Activated B cell treated with CpG ODN at 0.5 μM for 24 hours (primary cell): ENCODE measurements at places on chromosomes 4 and X.

- DNase-seq = no peak
Observed at GRCh38 chrX:121254336-121254735, 206.9 kb downstream of the GLUD2 start.

DNA sequence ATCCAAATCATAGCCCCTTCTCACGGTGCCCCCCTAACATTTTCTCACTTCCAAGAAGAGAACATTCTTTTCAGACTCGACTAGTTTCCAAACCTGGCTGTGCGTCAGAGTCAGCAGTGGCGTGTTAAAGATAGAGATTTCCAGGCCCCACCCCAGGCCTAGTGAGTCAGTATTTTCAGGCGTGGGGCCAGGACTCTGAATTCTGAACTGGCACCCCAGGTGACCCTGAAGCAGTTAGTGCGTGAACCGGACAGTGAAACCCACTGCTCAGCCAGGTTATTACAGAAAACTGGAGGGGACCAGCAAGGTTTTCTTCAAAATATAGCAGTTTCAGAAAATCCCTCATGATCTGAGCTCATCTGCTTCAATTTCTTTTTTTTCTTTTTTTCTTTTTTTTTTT, 35.0 kb upstream of the BCOR start:
- no peak for DNase-seq

DNA sequence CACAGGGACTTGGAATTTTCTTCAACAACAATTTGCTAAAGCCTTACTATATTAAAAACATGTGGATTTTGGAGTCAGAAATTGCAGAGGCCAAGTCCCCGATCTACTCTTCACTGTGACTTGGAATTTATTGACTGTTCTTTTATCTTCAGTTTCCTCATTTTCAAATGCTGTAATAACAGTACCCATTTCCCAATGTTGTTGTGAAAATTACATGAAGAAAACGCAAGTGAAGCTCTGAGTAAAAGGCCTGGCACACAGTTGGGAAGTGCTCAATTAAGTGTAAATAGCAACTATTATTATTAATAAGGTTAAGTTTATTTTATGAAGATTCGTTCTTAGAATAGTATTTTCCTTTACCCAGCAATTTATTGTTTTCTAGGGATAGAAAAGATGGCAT, 15.7 kb downstream of the STBD1 start:
- DNase-seq = no peak

DNA sequence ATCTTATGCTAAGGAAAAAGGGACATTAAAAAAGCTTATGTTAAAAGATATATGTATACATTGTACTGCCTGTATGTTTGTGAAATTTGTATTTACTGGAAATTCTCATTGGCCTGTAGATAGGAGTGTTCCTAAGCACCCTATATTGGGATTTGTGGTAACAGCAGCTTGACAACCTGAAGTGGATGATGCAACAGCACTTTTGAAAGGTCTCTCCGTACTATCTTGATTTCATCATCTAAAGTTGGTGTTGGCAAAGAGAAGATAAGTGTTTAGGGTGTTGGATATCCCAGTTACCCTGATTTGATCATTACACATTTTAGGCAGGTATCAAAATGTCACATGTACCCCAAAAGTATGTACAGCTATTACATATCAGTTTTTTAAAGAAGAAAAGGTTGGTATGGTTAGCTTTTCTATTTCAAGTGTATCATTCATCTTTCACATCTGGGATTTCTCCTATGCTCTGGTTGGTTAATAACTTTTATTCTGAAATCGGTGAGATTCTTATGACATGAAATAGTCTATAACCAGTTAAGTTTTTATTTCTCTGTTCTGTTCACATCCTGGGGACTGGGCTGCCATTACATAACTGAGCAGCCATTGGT, 10.3 kb downstream of the HADH start:
- no peak for DNase-seq

DNA sequence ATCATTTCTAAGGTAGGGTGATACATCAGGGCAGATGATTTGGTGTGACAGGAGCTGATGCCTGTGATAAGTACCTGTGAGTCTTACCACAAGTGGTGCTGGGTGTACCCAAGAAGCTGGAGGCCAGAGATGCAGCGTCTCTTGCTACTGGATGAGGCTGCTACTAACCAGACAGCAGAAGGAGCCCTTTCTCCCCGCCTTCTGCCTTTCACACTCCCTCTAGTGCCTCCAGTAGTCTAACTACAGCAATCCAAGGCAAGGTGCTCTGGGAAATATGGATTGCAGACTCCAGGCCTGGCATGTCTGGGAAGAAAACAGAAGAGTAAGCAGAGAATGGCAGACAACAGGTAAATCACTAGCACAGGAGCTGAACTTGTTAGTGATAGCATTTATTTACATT, 470.8 kb downstream of the NKX6-1 start:
- DNase-seq = no peak

DNA sequence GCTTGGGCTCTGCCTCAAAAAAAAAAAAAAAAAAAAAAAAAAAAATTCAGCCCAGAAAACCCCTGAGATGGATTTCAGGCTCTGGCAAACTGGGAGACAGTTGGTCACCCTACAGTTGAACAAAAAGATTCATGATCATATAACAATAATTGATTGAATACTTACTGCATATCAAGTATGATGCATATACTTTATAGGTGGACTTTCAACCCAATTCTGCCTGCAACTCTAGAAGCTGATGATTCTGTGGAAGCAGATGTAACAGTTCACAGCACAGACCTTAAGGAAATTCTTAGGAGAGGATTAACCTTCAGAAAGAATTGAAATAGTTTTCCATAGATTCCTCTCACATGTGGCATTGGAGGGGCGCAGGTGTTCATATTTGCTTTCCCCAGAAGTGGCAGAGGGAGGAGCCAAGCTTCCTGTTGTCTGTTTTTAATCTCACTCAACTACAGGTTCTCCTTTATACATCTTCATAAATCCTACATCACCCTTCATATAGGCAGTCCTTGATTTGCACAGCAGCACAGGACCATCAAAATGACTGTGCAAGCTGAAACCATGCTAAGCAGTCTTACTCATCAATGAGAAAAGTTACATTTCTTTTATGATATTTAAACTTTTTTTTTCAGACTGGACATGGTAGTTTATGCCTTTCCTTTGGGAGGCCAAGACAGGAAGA, 149.4 kb upstream of the KLF3 start:
- DNase-seq = no peak

GRCh38 chr4:55172694-55173287, 47.4 kb upstream of the KDR start:
- DNase-seq = no peak

DNA sequence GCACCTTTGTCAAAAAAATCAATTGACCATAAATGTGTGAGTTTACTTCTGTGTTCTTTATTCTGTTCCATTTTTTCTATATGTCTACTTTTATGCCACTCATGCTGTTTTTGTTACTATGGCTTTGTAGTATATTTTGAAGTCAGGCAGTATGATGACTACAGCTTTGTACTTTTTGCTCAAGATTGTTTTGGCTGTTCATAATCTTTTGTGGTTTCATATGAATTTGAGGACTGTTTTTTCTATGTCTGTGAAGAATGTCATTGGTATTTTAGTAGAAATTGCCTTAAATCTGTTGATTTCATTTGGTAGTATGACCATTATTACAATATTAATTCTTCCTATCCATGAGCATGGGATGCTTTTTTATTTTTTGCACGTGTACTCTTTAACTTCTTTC, 346.8 kb downstream of the PPP3CA start:
- DNase-seq = no peak

GRCh38 chrX:55159551-55159950, 60.6 kb upstream of the PAGE5 start:
- no peak for DNase-seq

DNA sequence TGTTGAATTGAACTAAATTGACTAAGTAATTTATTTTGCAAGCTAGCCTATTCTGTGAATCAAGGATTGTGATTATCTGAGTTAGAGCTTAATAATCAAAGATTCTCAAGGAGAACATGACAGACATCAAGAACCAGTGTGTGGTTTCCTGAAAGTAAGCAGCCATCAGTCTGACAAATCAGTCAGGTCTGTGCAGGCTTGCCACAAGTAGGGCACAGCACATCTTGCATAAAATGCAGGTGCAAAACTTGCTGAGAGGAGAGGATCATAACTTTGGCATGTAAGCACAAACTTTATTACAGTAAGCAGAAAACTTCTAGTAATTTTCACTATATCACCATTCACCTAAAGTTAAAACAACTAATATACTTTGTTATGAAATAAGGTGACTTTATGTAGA, 22.5 kb downstream of the FAM241A start:
- no peak for DNase-seq

DNA sequence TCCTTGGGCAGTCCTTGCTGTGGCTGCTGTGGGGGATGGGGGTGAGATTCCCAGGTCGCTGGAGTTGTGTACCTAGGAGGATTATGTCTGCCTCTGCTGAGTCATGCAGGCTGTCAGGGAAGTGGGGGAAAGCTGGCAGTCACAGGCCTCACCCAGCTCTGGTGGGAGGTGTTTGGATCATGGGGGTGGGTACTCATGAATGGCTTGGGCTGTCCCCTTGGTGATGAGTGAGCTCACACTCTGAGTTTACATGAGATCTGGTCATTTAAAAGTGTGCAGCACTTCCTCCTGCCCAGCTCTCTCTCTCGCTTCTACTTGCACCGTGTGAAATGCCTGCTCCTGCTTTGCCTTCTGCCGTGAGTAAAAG, 24.6 kb upstream of the PDLIM3 start:
- DNase-seq = no peak

GRCh38 chr4:184342167-184342856, 124.6 kb upstream of the ENPP6 start:
- DNase-seq = no peak

GRCh38 chr4:136484996-136485395, 1047.3 kb downstream of the PCDH18 start:
- no peak for DNase-seq

DNA sequence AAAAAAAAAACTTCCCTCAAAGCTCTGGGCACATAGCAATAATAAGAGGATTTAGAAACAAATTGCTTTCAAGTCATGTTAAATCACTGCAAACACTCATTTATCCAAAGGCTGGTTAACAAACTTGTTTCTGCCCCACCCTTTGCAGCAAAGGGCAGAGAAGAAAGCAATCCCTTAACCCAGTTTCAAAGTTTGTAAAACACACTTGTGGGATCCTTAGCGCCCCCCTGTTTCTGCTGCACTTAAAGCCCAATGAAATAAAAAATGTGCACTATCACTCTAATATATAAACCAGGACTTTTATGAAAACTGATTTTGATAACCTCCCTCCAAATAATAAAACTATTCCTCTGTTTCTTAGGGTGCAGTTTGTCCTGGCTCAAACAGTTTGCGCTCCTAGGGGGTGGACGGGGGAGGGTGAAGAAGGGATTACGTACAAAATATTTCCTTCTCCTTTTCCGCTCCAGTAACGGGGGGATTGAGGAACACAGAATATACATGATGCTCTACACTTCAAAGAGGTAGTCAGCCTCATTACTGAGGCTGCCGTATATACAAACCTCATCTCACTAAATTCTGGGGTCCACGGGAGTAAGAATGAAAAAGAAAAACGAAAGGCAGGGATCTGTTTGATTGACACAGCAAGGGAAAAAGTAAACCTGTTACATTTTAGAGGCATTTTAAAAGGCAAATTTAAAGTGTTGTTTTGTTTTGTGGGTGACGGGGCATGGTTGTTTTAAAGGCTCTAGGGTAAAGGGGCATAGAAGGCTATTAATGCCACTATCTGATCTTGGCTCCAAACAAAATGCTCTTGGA, 3.1 kb upstream of the PCDH10 start:
- no peak for DNase-seq

GRCh38 chrX:150768132-150768485, 74.9 kb downstream of the MTMR1 start:
- DNase-seq = no peak

DNA sequence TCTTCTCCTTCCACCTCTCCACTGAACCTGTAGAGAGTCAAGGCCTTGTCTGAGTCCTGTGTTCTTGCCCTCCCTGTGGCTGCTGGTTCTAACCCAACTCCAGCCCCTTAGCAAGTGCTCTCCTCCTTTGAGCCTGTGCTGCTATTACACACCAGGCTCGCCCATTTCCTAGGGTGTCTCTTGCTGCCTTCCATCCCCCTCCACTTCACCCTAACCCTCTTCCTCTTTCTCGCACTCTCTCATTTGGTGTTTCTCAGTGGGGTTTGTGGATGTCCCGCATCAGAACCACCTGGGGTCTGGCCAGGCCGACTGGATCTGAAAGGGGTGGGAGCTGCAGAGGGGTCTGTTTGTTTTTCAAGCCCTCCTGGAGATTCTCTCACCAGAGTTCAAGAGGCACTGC, 156.7 kb downstream of the SPRY1 start:
- no peak for DNase-seq

- DNase-seq = no peak
Observed at GRCh38 chrX:153649178-153649914, 2.3 kb downstream of the DUSP9 start.

GRCh38 chr4:148270630-148271029, 171.6 kb downstream of the NR3C2 start:
- DNase-seq = no peak

- no peak for DNase-seq
Observed at GRCh38 chrX:14832151-14832550, 40.7 kb downstream of the FANCB start.

- DNase-seq = no peak
Observed at GRCh38 chrX:150730719-150731118, 37.5 kb downstream of the MTMR1 start.

DNA sequence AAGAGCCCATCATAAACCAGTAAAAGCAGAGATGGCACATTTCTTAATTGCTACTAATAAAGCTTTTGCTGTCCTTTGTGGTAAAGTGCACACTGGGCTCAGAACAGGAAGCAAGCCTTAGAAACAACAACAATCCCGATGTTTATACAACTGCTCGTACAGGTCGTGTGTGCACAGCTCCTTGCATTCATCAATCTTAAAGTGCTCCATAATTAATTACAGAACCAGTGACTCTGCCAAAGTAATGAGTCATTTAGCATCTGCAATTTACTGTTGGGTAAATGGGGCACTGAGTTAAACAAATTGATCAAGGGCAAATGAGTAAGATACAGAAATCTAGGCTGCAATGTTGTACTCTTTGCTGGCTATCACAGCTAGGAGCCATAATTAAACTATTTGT, 61.3 kb upstream of the TXK start:
- DNase-seq = no peak

- DNase-seq = no peak
Observed at GRCh38 chr4:15291122-15291521, 136.7 kb upstream of the C1QTNF7 start.
